M059J (cell line): ENCODE measurements at places on chromosomes 3 and 15.

- no peak for DNase-seq
Measured at GRCh38 chr3:27680517-27681246, 41.4 kb downstream of the EOMES start.

DNA sequence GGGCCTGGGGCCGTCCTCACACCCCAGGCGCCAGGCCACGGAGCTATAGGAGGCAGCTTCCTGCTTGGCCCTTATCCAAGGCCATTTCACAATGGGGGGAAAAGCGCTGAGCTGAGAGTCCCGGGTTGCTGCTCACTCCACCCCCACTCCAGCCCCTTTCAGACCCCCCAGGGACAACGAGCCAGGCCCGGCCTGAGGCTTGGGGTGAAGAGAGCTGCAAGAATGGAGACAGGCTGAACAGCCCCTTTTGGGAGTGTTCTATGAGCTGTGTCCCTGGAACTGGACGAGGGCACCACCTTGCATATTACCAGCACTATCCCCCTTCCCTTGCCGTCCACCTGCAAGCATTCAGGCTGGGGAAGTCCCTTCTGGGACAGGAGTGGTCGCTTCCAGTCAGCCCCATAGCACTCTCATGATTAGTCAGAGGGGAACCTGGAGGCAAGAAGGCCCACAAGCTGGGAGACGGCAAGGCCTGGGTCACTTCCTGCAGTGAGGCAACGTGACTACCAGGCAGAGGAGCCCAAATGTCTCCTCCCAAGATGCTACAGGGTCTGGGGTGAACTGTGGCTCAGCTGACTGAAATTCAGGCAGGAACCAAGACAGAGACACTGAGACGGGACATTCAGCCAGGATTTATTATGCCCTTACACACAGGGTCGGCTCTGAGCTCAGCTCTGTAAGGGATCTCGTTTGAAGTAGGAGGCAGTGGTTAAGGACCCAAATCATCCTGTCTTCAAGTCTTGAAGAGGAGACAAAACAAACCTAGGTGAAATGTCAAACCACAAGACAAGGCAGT lies 8.6 kb upstream of the SRP14 start:
- peak; percentile 84 for DNase-seq

DNA sequence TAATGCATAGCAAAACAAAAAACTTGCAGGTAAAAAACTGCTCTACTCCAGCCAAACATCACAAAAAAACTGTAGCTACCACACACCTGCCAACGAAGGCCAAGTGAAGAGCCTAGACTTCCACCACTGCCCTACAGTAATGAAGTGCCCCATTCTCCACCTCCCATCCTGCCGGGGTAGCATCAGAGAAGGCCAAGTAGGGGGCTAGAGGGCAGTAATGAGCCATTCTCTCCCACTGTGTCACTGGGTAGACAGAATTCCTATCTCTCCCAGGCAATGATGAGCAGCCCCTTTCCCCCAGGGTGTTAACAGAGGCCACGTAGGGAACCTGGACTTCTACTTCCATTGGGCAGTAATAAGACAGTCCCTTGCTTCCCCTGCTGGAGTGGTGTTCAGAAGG lies 9.5 kb downstream of the SEC22C start:
- peak; percentile 38 for DNase-seq

GRCh38 chr3:194494951-194495374 lies 8.2 kb upstream of the ATP13A3 start:
- DNase-seq = peak; percentile 43

DNA sequence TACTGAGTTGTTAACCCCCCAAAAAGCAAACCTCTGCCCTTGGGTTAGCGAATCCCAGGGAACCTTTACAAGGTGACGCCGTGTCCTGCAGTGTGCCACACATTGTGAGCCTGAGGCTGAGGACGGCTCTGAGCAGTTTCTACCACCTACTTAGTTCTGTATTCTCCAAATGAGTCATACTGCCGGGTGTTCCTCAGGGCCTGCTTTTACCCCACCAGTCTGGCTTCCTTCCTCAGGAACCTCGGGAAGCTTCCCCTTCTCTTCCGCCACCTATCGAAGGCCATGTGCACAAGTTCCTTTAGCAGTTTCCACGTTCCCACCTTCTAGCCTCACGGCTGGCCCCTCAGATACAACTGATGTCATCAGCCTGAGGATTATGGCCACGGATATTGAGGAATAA lies 384.0 kb upstream of the TPM1 start:
- peak; percentile 20 for DNase-seq

DNA sequence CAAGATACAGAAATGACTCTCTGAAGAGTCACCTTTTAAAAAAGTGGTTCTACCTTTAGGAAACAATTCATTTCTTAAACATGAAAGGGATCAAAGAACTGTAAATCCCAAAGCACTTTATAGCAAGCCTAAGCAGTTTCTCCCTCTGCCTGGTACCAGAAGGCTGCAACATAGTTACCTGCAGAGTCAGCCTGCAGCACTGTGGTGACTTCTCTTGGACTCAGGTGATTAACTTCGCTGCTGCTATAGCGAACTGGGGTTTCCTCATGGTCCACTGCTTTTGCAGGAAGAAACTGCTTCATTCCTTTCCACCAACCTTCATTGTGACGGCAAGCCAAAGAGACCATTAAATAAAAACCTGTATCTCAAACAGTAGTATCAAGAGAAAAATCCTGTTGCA lies 37.3 kb downstream of the ST3GAL6 start:
- DNase-seq = no peak

DNA sequence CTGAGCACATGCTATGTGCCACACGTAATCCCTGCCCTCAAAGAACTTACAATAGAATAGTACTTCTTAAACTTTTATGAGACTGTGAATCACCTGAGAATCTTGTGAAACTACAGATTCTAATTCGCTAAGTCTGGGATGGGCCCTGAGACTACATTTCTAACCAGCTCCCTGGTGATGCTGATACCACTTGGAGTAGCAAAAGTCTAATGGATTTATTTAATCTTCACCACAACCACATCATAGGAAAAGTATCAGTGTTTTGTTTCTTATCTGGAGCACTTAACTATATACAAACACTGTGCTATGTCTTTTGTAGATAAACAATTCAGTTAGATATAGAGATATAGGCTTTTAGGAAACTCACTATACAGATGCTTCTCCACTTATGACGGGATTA lies 23.8 kb upstream of the TCF12 start:
- DNase-seq = no peak

DNA sequence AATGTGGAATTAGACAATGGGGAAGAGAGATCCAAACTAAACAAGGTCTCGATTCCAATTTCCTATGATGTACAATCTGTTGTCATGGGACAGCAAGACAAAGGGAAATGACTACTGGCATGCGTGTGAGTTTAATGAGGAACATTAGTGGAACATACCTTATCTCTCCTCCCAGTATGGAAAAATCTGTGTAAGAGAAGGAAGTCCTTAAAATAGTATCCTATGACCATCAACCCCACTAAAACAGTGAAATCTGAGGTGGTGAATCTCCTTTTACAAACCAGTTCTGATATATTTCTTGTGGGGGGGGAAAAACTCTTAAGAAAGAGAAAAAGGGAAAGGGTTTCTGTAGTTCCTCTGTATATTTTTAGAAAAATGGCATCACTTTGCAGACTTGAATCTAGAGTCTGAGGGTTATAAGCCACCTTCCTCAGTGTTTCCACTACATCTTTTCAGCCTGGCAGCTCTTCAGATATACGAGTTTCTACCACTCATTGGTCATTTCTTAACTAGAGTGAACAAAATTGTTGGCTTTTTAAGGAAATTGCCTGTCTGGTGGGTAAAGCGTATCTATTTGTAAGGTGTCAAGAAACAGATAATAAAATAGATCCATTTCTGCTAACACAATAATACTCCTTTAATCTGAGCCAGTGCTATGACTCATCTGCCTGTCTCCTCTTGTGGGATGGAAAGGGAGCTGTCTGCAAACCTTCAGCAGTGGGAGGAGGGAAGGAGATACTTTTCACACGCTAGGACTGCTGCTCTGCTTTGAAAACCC lies 3.0 kb upstream of the TNFAIP8L3 start:
- DNase-seq = peak; percentile 70

GRCh38 chr3:78613421-78613879 lies 1154.3 kb downstream of the ROBO1 start:
- no peak for DNase-seq

GRCh38 chr15:74725845-74726773 lies 781 bp upstream of the CYP1A1 start:
- DNase-seq = peak; percentile 39

DNA sequence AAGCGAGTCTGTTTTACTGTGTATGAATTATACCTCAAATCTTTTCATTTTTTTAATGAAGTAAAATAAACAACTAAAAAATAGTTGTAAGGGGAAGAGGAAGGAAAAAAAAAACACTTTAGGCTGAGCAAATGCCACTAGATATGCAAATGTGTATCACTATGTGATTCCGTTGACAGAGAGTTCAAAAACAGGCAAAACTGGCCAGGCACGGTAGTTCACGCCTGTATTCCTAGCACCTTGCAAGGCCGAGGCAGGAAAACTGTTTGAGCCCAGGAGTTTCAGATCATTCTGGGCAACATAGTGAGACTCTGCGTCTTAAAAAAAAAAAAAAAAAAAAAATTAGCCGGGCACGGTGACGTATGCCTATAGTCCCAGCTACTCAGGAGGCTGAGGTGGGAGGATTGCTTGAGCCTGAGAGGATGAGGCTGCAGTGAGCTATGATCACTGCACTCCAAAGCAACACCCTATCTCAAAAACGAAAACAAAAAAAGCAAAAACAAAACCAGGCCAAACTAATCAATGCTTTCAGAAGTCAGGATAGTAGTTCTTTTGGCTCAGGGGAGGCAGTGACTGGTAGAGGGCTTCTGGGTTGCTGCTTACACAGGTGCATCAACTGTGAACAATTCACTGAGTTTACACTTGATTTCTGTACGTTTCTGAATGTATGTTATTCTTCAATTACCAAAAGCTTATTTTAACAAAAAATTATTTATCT lies 7.4 kb downstream of the PRC1 start:
- DNase-seq = no peak

GRCh38 chr3:101300073-101300472 lies 20.3 kb downstream of the IMPG2 start:
- DNase-seq = no peak

DNA sequence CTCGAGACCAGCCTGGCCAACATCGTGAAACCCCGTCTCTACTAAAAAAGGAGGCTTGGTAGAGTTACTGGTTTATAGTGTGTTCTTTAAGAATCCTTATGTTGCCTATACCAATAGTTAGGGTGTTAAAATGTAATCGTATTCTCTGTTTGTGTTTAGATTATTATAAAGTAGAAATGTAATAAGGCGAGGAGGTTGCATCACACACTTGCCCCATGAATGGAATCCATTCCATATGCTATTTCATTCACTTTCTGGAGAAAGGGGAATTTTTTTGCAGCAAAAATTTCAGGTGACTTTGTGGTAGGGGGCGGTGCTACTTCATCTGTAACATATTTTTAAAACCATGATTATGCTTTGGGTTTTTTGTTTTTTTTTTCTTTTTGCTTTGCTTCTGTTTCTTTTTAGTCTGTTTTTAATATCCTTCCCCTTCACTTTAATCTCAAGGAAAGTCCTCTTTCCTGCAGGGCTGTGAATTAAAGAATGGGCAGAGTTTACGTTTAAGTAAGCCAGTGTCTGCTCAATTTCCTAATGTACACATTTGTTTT lies 33.0 kb upstream of the MUC4 start:
- no peak for DNase-seq

DNA sequence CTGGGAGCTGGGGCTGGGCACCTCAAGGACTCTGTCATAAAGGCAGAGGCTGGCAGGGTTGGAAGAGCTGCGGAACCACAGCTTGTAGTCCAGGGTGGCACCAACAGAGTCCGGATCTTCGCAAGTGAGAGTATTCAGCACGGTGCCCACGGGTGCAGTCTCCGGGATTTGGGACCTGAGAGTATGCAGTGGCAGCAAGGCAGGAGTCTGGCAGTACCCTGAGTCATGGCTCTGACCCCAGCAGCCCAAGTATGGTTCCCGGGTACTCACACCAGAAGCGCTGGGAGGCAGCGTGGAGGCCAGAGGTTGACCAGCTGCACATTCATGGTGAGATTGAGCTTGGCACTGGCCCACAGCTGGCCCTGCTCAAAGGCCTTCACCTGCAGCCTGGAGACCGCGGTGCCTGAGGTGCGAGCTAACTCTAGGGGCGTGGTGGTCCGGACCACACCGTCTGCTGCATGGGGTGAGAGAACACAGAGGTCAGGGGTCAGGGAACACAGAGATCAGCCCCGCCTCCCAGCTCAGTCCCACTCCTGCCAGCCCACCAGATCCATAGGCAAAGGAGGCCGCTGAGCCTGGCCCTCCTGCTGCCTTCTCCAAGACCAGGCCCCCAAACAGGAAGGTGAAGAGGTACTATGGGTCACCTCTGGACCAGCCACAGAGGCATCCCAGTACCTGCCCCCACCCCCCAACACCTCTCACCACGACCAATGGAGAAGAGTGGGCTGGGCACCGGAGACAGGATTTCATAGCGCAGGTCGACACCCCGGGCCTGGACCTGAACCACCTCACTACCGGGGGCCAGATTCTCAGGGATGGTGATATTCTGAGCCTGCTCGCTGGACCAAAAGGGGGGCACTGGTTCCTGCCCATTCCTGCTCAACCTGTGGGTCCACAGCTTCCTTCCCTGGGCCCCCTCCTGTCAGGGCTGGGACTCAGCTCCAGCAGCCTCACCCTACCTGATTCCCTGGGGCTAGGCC lies 4.5 kb downstream of the CDHR4 start:
- DNase-seq = no peak

GRCh38 chr3:172100482-172100881 lies 61.1 kb downstream of the FNDC3B start:
- no peak for DNase-seq

DNA sequence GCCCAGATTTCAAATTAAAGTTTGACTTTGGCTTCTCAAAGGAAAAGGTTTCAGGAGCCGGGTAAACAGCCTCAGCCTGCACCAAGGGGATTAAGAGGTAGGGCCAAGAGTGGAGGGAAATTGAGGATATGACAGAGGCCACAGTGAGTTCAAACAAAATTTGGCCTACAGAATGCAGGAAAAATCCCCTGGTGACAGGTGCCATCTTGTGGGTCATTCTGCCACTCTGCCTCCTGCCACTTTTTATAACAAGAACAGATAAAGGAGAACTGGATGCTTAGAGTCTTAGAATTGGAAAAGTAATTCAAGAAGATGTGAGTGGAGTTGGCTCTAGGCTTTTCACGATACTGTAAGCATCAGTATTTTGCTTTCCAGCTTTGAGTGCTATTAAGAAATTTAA lies 253.2 kb downstream of the NR2F2 start:
- DNase-seq = peak; percentile 46

- DNase-seq = peak; percentile 27
Measured at GRCh38 chr15:64461721-64462162, 1.4 kb downstream of the ZNF609 start.
